ENCODE measurements at places on chromosomes 16 and 17.

DNA sequence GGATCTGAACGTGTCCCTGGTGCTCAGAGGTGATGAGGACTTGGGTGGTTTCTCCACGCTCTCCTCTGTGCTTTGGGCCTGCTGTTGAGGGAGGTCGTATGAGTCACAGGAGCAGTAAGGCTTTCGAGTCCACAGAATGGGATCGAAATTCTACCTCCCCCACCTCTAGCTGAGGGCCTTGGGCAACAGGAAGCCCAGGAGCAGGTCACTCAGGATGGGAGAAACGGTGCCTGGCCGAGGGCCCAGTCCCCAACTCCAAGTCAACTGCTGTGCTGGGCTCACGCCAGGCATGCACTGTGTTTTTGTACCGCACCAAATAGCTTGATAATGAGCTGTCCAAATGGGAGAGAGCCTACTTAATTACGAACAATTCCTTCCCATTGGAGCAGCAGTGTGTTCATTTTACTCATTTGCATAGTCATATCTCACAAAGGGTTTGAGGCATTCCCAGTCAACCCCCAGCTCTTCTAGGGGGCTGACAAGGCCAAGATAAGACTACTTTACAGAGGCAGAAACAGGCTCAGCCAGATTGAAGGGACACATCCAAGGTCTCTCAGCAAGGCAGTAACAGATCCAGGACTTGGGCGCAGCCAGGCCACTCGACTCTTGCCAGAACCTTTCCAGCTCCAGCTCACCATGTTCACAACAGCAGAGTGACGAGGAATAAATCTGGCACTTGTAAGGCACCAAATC lies 53.6 kb downstream of the WNT3 start:
- no peak for DNase-seq

- no peak for DNase-seq
Observed at GRCh38 chr16:30904114-30904780, 7.8 kb downstream of the CTF1 start.

DNA sequence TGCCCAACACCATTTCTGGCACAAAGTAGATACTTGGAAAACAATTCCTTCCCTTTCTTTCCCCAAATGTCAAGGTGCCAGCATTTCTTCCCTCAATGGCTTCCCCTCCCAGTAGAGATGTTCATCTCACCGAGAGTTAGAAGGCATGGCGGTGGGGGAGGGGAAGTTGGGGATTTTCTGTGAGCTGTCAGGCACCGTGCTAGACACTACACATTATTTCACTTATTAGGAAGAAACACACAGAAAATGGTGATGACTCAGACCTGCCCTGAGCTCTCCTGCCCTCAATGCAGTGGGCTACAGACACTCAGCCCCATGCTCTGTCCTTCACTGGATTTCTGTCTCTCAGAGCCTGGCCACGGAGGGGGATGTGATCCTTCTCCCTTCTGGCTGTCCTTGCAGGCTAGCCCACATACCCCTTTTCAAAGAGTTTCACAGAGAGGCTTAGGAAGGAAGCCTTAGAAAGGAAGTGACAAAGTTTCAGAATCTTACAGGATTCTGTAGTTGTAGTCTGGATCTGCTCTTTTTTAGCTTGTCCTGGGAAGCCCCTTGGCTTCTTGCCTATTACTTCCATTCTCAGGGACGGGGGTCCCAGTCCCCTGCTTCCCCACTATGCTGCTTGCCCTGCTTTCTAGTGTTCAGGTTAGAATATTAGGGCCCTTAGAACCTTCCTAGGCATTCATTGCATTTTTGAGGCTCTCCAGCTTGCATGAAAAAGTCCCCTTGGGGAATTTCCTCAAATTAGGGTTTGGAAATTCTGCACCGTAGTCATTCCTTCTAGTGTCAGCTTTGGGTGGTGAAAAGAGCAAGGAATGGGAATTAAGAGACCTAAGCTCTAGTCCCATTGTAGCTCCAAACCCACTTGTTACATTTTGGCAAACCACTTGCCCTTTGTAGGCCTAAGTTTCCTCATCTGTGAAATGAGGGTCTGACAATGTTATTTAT lies 12.2 kb upstream of the CCL5 start:
- no peak for DNase-seq

GRCh38 chr16:15671530-15672117 lies 21.6 kb downstream of the NDE1 start:
- DNase-seq: no peak

DNA sequence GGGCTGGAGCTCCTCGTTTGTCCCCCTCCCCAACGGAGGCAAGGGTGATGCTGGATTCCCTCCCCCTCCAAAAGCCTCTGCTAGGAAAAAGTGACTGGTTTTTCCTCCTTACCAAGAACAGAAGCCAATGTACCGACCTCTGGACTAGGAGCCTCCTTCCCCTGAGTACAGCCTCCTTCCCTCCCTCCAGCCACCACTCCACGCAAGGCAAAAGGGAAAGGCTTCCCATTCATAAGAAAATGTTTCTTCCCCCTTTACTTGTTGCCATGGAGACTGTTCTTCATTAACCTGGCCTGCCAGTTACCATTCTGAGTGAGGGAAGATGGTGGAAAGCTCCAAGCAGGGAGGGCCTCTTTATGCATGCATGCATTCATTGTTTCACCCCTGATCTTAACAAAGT lies 4.3 kb upstream of the PIMREG start:
- no peak for DNase-seq

DNA sequence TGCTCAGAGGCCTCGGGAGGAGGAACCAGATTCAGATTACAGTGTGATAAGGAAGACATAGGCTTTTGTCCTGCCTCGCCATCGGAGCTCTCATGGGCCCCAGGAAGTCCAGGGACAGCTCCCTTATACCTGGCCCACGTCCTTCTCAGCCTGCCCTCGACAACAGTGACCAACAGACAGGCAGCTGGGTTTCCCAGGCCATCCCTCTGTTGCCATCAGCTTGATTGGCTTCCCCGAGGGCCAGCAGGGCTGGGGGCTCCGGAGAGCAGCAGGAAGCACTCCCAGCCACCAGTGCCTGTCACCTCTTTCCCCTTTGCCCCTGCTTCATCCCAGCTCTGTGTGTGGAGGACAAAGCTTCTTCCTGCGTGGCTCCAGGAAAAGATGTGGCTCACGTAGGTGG lies 17.6 kb downstream of the CD300A start:
- no peak for DNase-seq

- DNase-seq: no peak
Observed at GRCh38 chr16:66490774-66491715, 58.9 kb downstream of the TK2 start.

- DNase-seq: no peak
Observed at GRCh38 chr16:47311738-47312505, 148.9 kb downstream of the ITFG1 start.

- no peak for DNase-seq
Observed at GRCh38 chr16:83842291-83842690, 34.5 kb downstream of the HSBP1 start.

GRCh38 chr17:32551186-32551955 lies 64.6 kb downstream of the CDK5R1 start:
- DNase-seq: no peak

DNA sequence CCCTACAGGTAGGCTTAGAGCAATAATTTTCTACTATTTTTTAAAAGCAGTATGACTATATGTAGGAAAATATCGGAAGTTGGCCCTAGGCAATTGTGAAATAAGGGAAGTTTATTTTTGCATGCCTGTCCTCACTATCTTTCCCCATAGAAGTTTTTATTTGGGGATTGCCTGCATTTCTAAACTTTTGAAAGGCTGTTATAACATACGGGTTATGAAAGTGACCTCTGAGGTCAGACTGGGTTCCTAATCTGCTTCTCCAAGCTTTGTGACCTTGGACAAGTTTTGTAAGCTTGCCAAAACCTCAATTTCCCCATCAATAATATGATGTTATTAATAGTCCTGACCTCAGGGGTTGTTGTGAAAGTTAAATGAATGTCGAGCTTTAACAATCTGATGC lies 67.1 kb downstream of the ARHGAP44 start:
- DNase-seq: no peak

- DNase-seq: no peak
Observed at GRCh38 chr16:29030086-29030840, 45.4 kb downstream of the LAT start.

DNA sequence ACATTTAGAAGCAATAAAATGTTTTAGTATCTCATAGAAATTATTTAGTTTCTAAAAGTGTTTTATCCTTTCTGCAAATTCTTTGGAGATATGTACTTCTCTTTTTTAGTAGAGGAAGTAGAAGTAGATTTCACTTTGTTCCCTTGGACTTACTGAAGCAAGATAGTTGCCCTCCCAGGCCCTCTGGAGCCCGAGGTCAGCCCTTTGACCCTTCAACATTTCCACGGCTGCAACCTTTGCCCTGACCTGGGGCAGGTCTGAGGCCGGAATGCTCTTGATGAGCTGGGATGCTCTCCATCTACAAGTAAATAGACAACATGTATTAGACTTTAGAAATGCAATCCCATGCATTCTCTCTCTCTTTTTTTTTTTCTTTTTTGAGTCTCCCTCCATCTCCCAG lies 167.5 kb downstream of the CDK5R1 start:
- DNase-seq: no peak

GRCh38 chr16:21611198-21611555 lies 11.8 kb downstream of the METTL9 start:
- DNase-seq: no peak

- DNase-seq: no peak
Observed at GRCh38 chr16:85959686-85960085, 60.7 kb downstream of the IRF8 start.

GRCh38 chr17:40541873-40542557 lies 23.3 kb downstream of the CCR7 start:
- no peak for DNase-seq

- DNase-seq: no peak
Observed at GRCh38 chr17:36641877-36642845, 40.8 kb downstream of the MRM1 start.

DNA sequence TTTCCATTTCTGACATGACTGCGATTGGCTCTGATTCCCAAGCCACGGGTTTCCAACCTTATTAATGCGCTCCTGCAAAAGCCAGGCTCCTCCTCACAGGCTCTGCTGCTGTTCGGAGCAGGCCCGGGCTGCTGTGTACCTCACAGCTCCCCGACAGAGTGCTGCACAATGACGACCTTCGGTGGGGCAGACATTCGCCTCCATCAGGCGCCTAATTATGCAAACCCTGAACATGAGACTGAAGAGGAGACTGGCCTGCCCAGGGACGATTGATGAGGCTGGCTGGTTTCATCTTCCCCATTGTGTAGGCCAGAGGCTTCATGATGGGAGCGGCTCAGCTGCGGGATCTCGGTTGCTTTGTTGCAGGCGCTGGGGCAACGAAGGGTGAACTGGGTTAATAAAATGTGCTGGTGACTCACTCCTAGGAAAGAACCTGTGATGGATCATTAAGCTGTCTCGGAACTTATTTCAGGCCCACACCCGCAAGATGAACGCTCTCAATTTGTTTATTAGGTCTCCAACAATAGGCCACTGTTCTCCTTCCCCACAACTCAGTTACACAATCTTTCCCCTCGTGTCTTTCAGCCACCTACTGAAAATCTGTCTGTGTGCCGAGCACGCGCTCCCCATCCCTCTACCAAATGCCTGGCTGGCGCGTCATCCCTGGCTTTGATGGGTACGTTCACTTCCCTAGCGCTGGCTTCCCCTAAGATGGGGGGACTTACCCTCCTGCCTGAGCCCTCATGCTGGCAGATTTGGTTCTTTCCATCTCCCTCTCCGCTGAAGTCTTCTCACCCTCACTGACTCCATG lies 27.2 kb upstream of the TOB1 start:
- DNase-seq: no peak
